WERI-Rb-1 (cell line): ENCODE measurements at places on chromosomes 2 and 18.

GRCh38 chr2:27152102-27152795 is 3.4 kb downstream of the TCF23 start:
- peak; percentile 37 for DNase-seq

- no peak for DNase-seq
Observed at GRCh38 chr2:127414638-127415592, 3.3 kb upstream of the PROC start.

DNA sequence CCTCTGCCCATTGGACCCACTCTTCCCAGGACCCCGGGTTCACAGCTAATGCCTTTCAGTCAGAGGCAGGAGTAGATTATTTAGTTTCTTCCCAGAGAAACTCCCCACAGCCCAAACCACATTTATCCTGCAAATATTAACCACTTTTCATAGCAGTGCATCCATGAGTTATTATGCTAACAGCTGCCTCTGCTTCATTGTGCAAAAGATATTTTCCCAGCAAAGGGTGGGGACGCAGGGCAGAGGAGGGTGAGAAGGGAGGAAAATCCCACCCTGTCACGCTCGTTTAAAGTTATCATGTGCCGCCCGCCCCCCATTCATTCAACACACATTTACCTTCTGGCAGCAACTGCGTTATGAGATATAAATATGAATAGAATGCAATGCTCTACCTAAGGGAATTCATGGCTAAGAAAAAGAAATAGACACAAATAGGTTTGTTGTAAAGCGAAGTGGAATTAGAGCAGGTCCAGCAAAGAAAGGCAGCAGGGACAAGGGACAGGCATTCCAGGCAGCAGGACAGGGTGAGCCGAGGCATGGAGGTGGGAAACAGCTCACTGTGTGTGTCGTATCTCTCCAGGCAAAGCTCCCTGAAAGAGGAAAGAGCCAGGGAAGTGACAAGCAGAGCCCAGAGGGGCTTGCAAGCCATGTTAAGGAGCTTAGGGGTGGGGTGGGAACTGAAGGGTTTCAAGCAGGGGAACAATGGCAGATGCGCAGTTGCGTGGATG is 46.3 kb upstream of the LTBP1 start:
- DNase-seq, result no peak

DNA sequence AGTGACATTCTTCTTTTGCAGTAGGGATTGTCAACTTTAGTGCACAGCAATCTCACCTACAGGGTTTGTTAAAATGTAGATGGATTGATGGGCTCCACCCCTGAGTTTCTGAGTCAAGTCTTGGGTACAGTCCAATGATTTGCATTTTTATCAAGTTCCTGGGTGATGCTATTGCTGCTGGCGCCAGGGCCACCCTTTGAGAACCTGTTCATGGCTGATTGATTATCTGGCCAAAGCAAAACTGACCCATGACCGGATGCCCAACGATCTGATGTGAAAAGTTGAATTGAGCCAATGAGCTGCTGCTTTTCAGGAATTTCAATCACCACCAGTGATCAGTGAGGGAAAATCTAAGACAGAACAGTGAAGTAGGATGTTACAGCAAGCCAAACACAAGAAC is 675.3 kb downstream of the TMEM182 start:
- no peak for DNase-seq

DNA sequence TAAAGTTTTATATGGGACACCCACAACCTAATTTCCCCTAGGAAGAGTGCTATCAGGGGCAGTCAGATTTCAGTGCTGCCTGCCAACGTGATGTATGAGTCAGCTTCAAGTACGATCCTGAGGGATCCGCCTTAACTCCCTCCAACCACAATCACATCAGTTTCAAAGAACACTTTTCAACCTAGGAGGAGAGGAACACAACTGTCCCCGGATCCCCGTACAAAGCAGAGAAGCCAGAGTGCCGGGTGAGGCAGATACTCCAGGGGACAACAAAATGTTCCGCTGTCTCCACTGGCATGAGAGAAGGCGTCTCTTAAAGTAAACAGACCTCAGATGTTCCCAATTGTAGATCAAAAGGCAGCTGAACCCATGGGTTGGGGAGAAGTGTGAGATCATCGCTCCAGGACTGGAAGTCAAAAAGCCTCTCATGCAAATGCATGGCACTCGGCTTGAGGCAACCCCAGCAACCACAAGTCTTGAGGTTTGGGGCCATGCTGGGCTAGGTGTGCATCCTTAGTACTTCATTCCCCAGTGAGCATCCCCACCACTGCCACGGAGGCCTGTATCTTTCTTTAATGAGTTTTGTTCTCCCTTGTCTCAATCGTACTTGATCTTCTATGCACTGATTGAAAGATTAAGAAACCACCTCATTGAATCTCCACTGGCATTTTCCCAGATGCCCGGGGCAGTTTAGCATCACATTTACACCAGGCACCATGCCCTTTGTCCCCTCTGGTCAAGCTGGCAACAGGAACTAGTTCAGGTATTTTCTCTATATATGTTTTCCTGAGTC is 91.0 kb upstream of the CCBE1 start:
- no peak for DNase-seq

- no peak for DNase-seq
Observed at GRCh38 chr2:163703386-163703785, 32.4 kb downstream of the FIGN start.

GRCh38 chr2:72378753-72379348 is 231.2 kb upstream of the CYP26B1 start:
- no peak for DNase-seq

- no peak for DNase-seq
Observed at GRCh38 chr18:55380589-55380988, 207.4 kb downstream of the TCF4 start.

DNA sequence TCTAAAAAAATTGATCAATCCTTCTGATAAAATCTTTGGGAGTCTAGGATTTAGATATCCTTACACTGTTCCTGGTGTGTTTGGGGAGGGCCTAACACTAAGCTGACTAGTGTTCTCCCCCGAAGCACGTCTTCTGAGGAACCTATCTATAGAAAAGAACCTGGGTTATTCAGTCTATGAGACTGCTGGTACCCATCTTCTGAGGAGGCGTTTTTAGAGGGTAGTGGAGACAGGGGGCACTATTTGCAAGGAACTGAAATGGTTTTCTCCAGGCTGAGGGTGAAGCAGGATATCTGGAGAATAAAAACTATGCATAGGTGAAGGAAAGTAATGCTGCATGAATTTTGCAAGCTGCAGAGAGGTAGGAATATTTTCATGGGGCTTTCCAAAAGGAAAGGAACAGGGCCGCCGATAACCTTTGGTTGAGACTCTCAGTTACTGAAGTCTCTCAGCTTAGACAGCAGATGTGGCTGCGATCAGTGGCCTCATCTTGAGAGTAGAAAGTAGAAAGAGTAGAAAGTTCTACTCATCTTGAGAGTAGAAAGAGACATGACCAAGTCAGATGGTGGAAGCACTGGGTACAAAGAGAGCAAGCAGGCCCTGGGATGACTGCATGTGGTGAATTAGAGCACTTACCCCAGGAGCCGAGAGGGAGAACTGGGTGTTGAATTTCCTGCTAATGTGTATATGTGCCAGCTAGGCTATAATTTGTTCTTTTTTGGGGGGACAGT is 31.8 kb upstream of the KCNE4 start:
- DNase-seq, result no peak

DNA sequence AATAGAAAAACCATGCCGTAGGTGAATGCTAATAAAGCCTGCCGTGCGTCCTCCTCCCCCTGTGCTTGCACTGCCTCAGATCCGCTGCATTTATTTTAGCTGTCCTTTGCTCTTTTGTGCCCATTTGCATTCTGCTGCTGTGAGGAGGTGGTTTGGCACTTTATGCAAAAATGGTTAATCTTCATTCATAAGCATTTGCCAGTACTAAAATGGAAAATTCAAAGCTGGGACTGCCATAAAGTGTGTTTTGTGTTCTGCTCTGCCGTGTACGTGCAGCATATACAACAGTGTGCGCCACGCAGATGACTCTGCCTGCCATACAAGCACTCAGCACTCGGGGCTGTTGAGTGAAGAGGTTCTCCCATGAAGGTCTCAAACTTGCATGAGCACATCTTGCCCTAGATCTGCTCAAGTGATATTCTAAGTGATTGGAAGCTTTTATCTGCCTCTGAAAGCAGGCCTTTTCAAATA is 73.6 kb downstream of the SPATS2L start:
- DNase-seq, result no peak
